Stimulated activated CD8-positive, alpha-beta memory T cell treated with anti-CD3 and anti-CD28 coated beads, Interleukin-12 subunit alpha, Interleukin-12 subunit beta, amount 100 ng/mL, for 4 hours (primary cell): ENCODE measurements at places on chromosomes 4 and X.

GRCh38 chr4:21952549-21952948 is 4.0 kb upstream of the KCNIP4 start:
- DNase-seq: no peak

- DNase-seq: no peak
Observed at GRCh38 chrX:75603833-75604232, 81.0 kb upstream of the ZDHHC15 start.

- DNase-seq: no peak
Observed at GRCh38 chrX:9724711-9725110, 40.9 kb downstream of the GPR143 start.

DNA sequence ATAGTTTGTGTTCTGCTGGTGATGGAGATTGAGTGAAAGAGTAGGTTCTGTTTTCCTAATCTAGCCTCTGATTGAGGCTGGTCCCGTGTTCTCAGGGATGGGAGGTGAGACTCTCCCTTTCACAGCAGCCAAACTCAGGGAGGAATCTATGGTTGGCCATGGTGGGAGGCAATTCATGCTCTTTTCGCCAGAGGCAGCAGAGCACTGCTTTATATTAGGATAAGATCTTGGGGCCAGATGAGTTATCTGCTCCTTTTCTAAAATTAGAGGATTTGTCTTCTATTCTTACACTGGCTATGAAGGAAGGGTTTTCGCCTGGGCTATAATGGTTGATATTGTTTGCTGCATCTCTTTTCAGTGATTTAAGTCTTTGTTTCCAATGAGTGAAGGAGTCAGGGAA is 63.9 kb upstream of the NLGN4X start:
- no peak for DNase-seq

GRCh38 chrX:101385026-101385684 is 836 bp downstream of the BTK start:
- DNase-seq: no peak

- no peak for DNase-seq
Observed at GRCh38 chrX:47484885-47485284, 1.9 kb upstream of the ZNF41 start.
